Fibroblast of skin of left biceps (primary cell): ENCODE measurements at places on chromosomes 3 and 15.
A peak's percentile ranks its signal among the peaks of the same experiment; 100 is the strongest.

DNA sequence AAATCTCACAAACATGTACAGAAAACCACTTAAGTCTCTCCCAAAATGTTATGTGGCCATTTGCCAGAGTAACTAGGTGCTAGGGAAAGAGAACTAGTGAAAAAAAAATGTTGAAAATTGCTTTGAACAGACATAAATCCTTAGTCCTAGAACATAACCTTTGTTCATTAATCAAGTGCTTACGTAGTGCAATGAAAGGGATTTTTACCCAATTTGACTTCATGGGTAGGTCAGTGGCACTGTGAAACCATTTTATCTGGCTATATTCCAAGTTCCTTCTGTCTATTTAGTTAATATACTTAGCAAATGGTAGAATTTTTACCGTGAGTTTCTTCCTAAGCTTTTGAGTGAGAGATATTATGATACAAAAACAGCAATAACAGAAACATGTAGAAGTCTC, 209.4 kb downstream of the DIPK2A start:
- DNase-seq = no peak

- DNase-seq = no peak
Observed at GRCh38 chr3:87553058-87553457, 276.7 kb upstream of the POU1F1 start.

GRCh38 chr3:193832833-193833413, 239.9 kb downstream of the OPA1 start:
- DNase-seq = no peak

- no peak for DNase-seq
Observed at GRCh38 chr3:119395923-119396358, 67.5 kb downstream of the TMEM39A start.

GRCh38 chr3:168289471-168290008, 193.8 kb upstream of the GOLIM4 start:
- DNase-seq = no peak

GRCh38 chr3:173617490-173617889, 219.9 kb downstream of the NLGN1 start:
- DNase-seq = no peak

DNA sequence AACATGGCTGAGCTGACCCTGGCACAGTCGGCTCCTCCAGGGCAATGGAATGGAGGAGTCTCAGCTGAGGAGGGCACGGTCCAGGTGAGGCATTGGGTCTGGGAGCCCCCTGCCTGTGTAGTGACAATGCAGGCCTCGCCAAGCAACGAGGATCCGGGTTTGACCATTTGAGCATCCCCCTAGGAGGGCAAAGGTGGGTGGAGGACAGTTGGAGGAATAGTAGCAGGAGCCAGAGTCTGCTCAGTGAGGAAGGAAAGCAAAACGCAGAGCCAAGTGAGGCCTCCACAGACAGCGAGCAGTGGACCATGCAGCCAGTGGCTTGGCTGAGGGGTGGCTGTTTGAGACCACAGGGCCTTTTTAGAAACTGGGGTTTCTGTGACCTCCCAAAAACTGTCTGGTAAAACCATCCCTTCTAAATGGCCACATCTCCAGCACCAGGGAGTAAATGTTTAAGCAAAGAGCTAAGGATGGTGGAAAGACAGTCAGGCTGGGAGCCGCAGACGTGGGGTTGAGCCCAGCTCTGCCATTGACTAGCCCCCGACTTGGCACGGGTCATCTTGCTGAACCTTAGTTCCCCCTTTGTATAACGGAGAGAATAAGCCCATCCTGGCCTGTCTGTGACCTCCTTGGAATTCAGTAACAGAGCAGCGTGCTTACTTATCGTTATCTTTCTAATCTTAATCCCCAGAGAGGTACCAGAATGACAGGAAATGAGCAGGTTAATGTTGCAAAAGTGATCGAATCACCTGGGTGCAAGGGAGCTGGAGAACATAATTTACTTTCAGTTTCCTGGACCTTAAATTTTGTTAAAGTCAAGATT, 46.8 kb downstream of the CMTM6 start:
- no peak for DNase-seq

DNA sequence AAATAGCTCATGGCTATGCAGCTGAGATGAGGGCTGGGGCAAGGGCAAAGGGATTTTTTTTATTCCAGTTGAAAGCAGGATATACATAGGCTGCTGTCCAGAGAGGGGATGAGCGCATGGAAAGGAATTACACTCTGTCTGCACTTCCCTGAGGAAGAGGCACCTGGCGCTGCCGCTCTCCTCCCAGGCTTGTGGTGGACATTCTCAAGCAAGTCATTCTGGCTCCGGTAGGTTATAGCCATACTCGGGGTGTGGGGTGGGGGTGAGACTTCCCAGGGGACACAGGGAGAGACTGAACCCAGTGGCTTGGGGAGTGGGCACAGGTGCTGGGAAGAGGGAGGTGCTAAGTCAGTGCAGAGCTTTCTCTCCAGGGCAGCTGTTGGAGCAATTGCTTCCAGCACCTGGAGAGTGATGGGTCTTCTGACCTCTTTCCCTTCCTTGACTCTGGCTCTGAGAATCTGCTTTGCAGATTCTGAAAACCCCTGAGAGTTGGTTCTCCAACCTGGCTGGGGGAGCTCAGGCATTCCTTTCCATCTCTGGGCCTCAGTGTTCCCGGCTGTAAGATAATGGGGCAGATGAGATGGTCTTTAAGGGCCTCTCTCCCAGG, 24.3 kb downstream of the CYP8B1 start:
- no peak for DNase-seq

DNA sequence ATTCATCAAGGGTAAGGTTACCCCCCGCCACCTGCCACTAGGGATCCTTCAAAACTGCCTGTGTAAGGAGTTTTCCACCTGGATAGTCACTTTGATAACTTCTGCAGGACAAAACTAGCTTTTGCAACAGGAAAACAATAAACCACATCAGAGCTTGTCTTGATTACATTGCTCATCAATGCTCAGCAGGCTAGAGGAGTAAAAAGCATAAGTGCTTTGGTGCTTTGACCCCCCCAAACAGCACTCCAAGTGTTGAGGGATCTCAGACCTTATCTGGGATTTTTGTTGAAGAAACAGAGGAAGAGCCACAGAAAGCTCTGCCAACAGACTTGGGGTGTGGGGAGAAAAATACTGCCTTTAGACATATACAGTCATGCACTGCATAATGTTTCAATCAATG, 10.8 kb upstream of the PHLDB2 start:
- no peak for DNase-seq

- peak; percentile 17 for DNase-seq
Observed at GRCh38 chr3:173397161-173398110, at the start of gene NLGN1. Gene NLGN1, plus strand, starts transcription at chr3:173397744.

- DNase-seq = no peak
Observed at GRCh38 chr3:63807961-63808565, 11.0 kb upstream of the C3orf49 start.

GRCh38 chr3:7306901-7307300, 446.0 kb downstream of the GRM7 start:
- DNase-seq = no peak

- DNase-seq = no peak
Observed at GRCh38 chr3:20083253-20083652, 43.0 kb downstream of the KAT2B start.

DNA sequence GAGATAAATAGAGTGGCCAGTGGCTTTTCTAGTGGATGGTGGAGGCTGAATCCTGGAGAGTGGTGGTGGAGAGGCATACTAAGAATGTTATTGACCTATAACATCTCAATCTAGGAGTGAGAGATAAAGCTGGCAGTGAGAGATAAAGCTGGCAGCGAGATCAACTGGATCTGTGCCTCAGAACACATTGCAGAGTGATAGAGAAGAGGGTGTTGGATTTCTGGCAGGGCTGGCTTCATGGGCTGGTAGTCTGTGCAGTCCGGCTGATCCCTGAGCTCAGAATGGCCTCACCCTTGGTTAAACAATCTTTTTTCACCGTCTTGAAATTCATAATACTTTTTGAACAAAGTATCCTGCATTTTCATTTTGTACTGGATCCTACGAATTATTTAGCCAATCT, 221.2 kb downstream of the NLGN1 start:
- DNase-seq = no peak

DNA sequence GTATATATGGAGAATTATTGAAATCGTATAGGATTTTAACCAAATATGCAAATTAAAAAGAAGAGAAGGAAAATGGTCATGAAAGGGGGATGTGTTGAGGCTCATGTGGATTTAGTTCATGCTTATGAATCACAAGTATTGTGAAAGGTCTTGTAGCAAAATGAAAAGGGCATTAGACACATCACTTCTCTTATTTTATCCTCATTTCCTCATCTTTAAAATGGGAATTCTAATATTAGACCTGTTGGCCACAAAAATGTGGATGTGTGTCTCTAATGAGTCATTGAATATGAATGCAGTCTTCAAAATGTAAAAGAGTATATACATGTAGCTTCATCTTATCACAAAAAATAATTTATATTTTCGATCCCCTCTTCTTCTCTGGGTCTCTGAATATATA, 14.9 kb upstream of the ALCAM start:
- no peak for DNase-seq

DNA sequence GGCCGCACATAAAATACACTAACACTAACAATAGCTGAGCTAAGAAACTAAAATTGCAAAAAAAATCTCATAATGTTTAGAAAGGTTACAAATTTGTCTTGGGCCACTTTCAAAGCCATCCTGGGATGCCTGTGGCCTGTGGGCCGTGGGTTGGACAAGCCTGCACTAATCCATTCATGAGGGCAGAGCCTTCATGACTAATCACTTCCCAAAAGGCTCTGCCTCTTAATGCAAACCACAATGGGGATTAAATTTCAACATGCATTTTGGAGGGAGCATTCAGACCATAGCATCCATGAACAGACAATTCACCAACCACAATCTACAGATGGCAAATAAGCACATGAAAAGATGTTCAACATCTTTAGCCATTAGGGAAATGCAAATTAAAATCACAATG, 128.2 kb downstream of the SUCLG2 start:
- peak; percentile 90 for DNase-seq

DNA sequence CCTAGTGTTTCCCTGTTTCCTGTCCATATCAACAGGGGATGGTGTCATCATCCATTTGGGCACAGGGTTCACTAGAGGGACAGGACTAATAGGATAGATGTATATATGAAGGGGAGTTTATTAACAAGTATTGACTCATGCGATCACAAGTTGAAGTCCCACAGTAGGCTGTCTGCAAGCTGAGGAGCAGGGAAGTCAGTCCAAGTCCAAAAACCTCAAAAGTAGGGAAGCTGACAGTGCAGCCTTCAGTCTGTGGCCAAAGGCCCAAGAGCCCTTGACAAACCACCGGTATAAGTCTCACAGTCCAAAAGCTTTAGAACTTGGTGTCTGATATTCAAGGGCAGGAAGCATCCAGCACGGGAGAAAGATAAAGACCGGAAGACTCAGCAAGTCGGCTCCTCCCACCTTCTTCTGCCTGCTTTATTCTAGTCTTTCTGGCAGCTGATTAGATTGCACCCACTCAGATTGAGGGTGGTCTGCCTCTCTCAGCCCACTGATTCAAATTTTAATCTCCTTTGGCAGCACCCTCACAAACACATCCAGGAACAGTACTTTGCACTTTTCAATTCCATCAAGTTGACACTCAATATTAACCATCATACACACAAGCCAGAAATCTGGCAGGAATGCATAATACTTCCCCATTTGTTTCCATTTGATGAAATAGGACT, 43.4 kb downstream of the CD200 start:
- DNase-seq = no peak

DNA sequence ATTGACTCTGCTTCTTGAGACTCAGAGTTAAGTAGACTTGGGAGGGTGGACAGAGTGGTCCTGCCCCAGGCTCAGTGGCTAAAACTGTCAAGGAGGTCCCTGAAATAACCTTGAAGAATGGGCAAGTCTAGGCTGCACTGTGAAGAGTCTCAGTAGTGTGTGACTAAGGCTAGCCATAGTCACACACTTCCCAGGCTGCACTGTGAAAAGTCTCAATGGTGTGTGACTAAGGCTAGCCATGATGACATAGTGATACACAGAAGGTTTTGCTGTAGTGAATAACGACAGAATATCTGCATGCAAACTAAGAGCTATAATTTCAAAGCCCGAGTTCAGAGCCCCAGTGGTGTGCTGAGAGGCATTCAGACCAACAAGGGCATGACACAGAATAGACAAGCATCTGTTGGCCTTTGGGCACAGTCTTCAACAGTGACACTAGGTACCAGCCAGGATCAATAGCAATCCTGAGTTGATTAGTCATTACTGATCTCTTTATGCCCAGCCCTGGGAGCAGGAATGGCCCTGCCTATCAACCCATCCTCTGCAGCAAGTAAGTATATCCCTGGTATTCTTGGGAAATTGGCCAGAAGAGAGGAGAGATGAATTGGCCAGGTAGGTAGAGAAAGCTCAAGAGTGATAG, 72.4 kb upstream of the BBX start:
- DNase-seq = no peak

GRCh38 chr3:127449486-127450212, 140.9 kb downstream of the TPRA1 start:
- no peak for DNase-seq

GRCh38 chr3:86695752-86696151, 295.2 kb downstream of the VGLL3 start:
- no peak for DNase-seq

DNA sequence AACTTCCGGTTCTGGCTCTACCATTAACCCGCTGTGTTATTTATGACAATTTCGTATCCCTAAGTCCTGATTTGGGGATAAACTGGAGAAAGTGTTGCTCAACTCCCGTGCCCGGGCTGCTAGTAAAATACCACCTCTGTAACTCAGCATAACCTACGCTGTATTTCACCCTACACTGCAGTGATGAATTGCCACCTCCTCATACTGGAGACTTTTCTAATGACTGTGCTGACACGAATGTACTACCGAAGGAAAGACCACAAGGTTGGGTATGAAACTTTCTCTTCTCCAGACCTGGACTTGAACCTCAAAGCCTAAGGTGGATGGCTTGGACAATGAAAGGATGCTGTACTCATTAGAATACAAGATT, 16.5 kb downstream of the SLC51A start:
- no peak for DNase-seq

GRCh38 chr3:113329757-113330156, 111.5 kb downstream of the CFAP44 start:
- DNase-seq = no peak

DNA sequence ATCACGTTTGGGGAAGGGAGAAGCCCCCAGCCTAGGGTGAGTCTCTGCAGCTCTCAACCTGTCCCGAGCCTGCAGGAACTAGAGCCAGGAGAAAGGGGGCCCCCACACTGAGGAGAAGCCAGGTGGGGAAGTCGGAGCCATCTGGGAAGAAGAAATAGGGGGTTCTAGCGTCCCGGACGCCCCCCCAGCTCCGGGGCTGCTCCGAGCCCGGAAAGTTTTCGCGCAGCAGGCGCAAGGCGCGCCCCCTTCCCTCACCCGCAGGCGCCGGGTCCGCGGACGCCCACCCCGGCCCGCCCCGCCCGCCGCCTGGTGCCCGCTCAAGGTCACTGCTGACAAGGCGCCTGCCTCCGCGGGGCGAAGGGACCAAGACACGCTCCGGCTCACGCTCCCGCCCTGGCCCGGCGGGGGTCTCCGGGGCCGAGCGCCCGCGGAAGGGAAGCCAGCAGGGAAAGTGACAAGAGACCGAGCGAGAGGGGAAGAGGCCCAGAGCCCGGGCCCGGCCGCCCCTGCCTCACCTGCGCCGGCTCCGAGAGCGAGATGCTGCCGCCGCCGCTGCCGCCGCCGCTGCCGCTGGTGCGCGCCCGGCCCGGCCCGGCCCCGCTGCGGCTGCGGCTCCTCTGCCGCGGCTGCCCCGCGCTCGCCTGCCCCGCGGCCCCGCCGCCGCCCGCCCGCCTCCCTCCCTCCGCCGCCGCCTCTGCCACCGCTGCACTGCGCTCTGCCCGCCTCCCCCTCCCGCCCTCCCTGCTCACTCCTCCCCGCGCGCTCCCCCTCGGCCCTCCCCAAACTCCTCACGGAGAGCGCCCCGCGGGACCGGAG, 108.4 kb upstream of the SLC6A11 start:
- no peak for DNase-seq
